Muscle of back (tissue), 13 donors: ENCODE measurements at places on chromosomes 4 and X. TPM values are rescaled to one million over a fixed set of nuclear protein-coding genes. Genes with fewer than 3 reads are reported as not detected.
A peak's percentile ranks its signal among the peaks of the same experiment; 100 is the strongest.

- no peak for DNase-seq
Observed at GRCh38 chr4:48234575-48234974, 35.1 kb downstream of the TEC start.

GRCh38 chr4:101846550-101846949, 56.0 kb downstream of the BANK1 start:
- DNase-seq = no peak

DNA sequence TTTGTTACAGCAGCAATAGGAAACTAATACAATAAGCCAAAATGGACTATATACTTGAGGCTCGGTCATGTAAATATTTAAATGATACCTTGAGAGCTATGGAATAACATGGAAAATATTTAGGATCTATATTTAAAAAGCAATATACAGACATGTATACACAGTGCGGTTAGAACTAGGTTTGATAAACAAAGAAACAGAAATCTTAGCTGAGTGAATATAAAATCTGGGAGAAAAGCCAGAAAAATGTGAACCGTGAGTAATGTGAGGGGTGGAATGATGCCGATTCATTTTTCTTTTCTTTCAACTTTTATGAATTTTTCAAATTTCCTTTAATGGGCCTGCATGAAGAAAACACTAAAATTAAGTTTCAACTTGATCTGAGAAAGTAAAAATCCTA, 104.1 kb downstream of the ATXN3L start:
- peak; percentile 10 for DNase-seq

GRCh38 chr4:5883916-5884315, 9.0 kb downstream of the CRMP1 start:
- no peak for DNase-seq

Gene MTMR8
- polyA plus RNA-seq = 0.98 TPM

DNA sequence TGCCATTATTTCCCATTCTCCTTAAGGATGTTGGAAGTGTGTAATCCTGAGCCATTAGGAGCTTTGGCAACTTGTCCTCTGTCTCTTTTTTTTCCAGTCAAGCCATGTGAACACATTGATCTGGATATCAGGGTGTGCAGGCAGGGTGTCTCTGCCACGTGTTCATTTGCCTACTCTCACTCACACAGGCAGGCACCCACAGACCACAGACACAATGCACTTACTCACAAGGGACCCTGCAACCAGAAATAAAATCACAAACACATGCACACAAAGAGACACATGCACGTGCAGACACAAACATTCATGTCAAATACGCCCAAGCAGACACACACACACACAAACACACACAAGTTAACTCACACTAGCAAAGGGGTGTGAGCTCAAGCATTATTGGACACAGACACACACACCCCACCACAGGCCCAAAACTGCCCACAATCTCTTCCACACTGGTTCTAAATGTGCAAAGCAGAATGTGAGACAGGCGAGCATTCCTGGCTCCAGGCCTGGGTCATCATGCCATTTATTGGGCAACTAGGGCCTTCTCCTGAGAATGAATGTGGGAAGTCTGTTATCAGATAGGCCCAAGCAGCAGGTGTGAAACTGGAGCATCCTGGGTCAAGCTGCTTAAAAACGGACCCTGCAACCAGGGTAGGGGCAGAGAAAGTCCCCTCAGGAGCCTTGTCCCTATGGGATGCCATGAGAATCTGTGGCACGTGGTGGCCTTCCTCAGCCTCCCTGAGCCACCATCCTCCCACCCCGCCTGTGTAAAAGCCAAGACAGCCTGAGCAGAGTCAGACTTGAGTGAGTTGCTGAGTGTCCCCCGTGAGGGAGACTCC, 63.4 kb downstream of the NBDY start:
- DNase-seq = no peak

Gene SPANXC
- not detected for polyA plus RNA-seq

DNA sequence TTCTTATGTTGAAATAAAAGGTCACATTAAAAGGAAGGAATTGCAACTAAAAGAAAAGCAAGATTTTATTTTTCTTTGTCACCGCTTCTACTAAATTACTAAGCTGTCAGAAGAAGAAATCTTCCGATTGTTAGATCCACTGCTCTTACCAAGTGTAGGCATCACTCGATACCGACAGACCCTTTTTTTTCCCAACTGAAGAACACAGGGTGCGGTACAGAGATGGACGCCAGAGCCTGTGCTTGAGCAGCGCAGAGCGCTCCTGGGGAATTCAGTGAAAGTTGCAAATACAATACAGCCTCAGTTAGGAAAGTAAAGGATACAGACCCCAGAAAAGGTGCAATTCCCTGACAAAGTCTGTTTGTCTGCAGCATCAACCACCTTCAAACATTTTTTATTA, 94.9 kb upstream of the WDR17 start:
- DNase-seq = peak; percentile 6

Gene AKAP4
- polyA plus RNA-seq = 0.60 TPM

Gene TSPAN7
- polyA plus RNA-seq = 93.5 TPM

Gene BEND4
- polyA plus RNA-seq = 0.09 TPM

Gene ADRA2C
- polyA plus RNA-seq = 1.8 TPM

DNA sequence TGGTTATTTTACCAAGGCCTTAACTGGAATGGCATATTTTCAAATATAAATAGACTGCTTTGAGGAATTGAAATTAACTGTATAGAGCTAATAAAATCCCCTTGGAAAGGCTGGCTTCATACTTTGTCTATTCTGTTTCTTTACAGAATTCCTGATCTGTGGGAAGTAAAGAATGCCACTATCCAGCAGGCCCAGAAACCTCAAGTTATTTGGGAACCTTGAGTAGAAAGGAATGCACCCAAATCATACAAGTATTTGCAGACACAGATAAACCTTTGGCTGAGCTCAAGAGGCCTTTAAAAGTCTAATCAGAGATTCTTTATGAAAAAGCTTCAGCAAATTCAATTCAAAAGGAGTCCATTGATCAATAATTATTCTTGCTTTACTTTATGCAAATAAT, 975.7 kb upstream of the PABPC4L start:
- no peak for DNase-seq

DNA sequence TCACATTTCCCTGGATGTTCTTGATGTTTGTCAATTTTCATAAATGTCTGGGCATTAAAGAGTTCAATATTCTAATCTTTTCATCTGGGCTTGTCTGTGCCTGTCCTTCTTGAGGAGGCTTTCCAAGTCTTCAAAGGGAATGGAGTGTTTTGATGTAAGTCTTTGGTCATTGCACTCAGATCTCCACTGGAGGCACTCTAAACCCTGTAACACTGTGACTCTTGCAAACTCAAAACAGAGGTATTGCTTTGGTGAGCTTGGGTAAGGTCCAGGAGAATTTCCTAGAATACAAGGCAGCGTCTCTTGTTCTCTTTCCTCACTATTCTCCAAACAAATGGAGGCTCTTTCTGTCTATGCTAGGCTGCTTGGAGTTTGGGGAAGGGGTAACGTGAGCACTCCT, 1118.1 kb upstream of the PABPC4L start:
- DNase-seq = no peak
